ENCODE measurements at places on chromosomes 12 and 14. TPM values are rescaled to one million over a fixed set of nuclear protein-coding genes. Genes with fewer than 3 reads are reported as not detected.

- no peak for DNase-seq
These were observed 345.8 kb downstream of the ALG10 start for GRCh38 chr12:34368079-34368478.

- DNase-seq: no peak
These were observed 17.1 kb upstream of the YBX3 start for GRCh38 chr12:10740182-10740581.

- DNase-seq: no peak
These were observed 67.8 kb upstream of the GRIP1 start for GRCh38 chr12:66746489-66747201.

DNA sequence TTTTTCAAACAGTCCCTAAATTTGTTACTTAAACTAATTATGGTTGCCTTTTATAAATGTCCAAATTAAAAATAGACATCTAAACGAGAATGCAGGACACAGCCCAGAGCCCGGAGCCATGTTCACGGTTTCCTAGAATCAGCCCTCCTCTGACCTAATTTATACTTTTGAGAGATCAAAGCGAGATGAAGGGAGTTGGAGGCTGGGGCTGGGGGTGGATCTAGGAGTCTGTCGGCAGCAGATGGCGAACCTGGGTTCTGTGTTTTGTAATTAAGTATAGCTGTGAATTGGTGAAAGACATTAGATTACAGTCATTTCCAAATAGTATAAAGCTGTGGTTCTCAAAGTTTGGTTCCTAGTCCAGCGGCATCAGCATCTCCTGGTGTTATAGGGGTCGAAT lies 210.1 kb downstream of the SLC41A2 start:
- DNase-seq: no peak

GRCh38 chr12:31749024-31749704 lies 20.3 kb upstream of the AMN1 start:
- peak; percentile 94 for DNase-seq

DNA sequence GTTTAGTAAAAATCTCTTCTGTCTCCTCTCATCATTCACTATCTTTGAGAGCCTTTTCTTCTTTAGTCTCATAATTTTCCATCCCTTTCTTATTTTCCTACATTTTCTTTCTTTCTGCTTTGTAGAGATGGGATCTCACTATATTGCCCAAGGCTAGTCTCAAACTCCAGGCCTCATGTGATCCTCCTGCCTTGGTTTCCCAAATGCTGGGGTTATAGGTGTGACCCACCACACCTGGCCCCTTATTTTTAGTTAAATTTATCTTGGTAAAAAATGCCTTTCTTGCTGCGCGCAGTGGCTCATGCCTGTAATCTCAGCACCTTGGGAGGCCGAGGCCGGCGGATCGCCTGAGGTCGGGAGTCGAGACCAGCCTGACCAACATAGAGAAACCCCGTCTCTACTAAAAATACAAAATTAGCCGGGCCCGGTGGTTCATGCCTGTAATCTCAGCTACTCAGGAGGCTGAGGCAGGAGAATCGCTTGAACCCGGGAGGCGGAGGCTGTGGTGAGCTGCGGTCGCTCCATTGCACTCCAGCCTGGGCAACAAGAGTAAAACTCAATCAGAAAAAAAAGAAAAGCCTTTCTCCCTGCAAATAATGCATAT lies 996 bp downstream of the SLC2A3 start:
- no peak for DNase-seq

- DNase-seq: no peak
These were observed 14.2 kb downstream of the PLEKHH1 start for GRCh38 chr14:67547224-67547780.

- DNase-seq: no peak
These were observed 12.1 kb upstream of the BMP4 start for GRCh38 chr14:53968726-53969125.

GPHN gene
- 10.8 TPM for total RNA-seq

HCAR1 gene
- total RNA-seq: 0.13 TPM

NAB2 gene
- total RNA-seq: 5.4 TPM

TNFAIP2 gene
- 38.3 TPM for total RNA-seq

ZNF641 gene
- 0.51 TPM for total RNA-seq
